Renal cortex interstitium (tissue), 15 donors: ENCODE measurements at places on chromosomes 5 and 9.

DNA sequence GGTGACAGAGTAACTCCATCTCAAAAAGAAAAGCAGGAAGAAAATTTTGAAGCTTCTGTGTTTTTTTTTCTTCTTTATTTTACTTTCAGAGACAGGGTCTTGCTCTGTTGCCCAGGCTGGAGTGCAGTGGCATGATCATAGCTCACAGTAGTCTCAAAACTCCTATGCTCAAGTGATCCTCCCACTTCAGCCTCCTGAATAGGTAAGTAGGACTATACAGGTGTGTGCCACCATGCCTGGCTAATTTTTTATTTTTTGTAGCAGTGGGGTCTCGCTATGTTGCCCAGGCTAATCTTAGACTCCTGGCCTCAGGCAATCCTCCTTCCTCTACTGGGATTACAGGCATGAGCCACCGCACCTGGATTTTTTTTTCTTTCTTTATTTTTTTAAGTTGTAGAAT is 10.1 kb upstream of the C5orf24 start:
- no peak for DNase-seq

- no peak for DNase-seq
These were observed 117.8 kb downstream of the FGF18 start for GRCh38 chr5:171537070-171537849.

DNA sequence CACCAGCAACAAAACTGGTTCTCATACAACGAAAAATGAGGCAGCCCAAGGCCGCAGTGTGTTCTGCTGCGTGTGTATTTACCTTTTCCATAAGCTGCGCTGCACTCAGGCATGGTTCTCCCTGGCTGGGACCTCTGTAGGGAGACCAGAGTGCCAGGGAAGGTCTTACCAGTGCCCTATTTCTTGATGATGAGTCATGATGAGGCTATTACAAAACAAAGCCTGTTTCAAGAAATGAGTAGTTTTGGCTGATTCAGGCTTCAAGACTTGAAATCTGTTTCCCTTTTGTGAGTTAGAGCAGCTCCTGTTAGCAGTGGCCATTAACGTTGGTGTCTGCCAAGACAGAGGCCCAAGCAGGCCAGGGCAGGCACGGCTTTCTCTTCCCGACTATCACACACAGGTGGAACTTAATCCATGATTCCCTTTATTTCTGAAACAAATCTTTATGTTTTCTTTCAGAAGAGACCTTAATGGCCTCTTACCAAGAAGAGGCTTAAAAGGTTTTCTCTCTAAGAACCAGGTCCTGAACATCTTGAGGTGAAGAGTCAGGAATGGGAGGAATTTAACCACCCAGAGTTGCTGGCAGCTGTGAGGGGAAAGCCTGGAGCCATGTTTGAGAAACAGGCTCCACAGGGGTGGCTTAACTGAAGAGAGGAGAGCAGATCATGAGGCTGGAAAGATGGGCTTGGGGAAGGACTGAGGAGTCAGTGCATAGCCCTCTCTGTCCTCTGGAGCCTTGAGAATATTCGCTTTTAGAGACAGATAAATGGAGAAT is 41.4 kb upstream of the TIFAB start:
- no peak for DNase-seq

DNA sequence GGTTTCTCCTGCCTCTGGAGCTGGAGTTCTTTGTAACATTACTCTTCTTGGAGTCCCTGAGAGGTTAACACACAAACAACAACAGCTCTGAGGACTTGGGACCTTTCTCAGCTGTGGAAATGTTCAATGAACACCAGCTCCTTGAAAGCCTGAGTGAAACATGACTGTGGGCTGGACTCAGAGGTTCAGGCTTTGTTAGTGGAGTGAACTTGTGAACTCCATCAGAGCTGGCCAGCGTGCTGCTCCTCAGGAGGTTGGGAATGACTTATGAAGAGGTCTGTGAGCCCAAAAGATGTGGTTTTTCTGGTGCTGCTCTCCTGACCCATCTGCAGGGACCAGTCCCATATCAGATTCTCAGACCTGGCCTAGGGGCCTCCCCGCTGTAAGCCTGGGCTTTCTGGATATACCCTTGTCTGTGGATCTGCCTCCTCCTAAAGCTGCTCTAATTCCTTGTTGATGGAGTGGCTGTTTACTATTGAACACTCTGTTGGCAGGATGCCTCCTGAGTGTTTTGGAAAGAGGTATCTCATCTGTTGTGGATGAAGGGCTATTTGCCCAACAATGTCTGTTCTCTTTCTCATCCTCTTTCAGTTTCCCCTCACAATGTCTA is 170.0 kb upstream of the GDNF start:
- no peak for DNase-seq

DNA sequence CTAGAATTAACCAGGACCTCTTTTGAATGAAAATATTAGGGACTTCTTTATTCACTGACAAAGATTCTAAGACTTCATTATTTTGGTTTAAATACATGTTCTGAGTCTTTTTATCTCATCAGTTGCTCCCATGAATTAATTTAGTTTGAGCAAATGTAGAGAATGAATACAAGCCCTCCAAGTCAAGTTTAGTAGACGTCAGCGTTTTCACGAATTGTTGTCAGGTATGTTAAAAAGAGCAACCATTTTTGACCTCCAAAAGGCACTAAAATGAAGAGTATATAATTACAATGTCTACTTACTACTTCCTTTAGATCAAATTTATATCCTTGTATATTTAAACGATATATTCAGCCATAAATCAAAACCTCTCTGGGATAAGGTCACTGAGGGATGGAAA is 809.3 kb upstream of the CDH6 start:
- no peak for DNase-seq

- no peak for DNase-seq
These were observed 1883.7 kb upstream of the C9orf72 start for GRCh38 chr9:29456940-29457339.

DNA sequence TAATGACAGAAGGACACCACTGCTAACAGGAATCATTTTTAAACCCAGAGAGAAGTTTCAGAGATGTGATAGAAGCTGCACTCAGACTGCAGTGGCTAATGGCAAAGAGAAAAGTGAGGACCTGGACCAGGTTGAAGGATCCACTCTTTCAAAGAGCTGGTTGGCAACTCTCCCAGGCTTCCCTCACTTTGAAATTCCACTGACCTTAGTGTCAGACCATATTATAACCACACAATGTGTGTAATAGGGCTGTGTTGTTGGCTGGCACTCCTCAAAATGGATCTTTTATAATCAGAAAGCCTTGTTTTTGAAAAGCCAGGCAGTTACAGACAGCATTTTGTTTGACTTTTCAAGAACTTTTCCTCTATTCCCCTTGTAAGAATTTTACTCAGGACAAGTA is 280.7 kb downstream of the PRELID2 start:
- DNase-seq = no peak

DNA sequence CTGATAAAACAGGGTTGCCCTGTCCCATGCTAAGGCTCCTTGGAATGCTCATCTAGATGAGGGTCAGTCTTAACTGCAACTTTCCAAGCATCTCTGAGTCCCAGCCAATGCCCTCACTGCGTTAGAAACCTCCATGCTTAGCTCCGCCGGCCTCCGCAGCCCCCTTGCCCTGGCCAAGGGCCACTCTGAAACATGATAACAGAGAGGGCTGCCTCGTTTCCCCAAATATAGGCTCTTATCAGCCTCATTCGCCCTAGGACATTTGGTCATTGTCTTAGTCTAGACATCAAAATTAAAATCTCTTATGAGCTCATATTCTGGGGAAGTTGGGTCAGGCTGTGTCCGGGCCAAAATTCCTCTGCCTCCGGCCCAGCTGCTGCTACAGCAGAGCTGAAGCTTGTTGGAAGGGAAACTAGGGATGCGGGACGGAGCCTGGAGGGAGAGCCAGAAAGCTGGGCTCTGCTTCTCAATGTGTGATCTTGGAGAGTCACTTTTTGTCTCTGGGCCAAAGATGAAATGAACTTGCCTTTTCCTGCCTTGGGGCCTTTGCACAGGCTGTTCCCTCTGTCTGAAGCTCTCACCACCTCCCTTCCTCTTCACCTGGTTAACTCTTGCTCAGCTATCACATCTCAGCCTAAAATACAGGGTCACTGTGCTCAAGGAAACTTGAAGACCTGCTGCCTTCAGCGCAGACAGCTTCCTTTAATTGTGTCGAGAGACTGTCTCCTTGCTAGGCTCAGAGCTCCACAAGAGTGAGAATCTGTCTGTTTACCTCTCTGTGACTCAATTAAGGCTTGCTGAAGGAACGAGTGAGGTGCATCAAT is 191.3 kb downstream of the RGS3 start:
- no peak for DNase-seq
